ENCODE measurements at places on chromosomes 2 and 18. TPM values are rescaled to one million over a fixed set of nuclear protein-coding genes. Genes with fewer than 3 reads are reported as not detected.
A peak's percentile ranks its signal among the peaks of the same experiment; 100 is the strongest.

The SERPINB7 gene
- not detected for polyA plus RNA-seq

DNA sequence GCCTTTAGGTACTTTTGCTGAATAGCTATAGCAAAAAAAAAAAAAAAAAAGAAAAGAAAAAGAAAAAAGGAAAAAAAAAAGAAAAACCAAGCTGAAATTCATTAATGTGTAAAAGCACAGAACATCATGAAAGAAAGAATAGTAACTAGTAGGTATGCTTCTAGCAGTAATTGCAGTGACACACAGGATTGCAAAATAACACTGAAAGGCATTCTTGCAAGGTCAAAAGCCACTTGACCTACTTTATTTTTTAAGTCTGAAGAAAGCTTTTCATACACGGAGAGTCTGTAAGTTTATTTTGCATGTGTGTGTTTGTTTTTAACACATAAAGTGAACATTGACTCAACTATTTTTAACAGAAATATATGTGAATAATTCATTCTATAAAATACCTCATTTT is 54.4 kb downstream of the DOK6 start:
- H3K4me1 ChIP-seq, result no peaks in the 10 kb centered on the region
- DNase-seq, result no peak
- no peak overlapping the region for H3K4me3 ChIP-seq

DNA sequence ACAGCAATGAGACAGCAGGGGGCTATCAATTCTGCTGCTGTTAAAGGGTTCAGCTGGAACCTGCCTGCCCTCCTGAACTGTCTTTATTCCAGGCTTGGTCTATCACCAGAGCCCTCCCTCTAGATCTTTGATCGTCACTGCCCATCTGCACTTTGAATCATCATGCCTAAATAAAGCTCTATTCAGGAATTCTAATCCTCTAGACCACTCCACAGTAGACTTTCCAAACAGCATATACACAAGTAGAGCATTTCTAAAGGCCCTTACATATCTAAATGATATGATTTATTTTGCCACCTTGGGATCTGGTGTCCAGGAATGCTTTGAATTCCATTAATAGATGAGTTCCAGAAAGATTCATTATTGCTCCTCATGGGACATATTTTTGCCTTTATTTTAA is 542.1 kb upstream of the SYT4 start:
- H3K4me1 ChIP-seq, result no peaks in the 10 kb centered on the region
- H3K4me3 ChIP-seq, result no peak overlapping the region
- no peaks in the 10 kb centered on the region for H3K27me3 ChIP-seq
- H3K36me3 ChIP-seq, result no peaks in the 10 kb centered on the region
- DNase-seq, result no peak

DNA sequence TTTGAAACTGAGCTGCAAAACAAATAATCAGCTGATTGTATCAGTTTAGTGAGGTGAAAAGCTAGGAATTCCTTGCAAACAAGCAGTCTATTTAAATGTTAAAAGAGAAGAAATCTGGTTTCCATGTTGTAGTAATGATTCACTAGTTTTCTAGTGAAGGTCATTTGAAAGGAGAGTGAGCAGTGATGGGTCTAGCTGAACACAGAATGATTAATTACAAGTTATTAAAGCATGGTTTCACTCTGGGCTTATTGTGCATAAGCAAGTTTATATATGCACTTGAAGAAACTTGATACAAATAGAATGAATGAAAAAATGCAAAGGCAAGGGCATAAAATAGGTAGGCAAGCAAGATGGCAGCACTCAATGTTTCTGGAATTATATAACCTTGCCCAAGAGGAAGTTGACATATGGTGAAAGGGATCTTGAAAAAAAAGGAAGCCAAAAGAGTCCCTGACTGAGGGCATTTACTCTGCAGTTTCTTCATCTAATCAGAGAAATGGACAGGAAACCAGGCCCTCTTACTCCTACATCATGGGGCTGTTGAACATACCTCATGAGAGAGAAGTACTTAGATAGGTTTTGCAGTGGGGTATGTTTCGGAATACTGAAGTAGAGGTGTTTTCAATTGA is 53.2 kb downstream of the PLCL1 start:
- H3K36me3 ChIP-seq, result no peaks in the 10 kb centered on the region
- DNase-seq, result no peak
- H3K27me3 ChIP-seq, result no peaks in the 10 kb centered on the region
- peaks cover 14% of the 10 kb centered on the region for H3K4me1 ChIP-seq
- H3K27ac ChIP-seq, result no peak overlapping the region

- H3K27ac ChIP-seq, result no peak overlapping the region
- peaks cover 3% of the 10 kb centered on the region for H3K27me3 ChIP-seq
- no peaks in the 10 kb centered on the region for H3K36me3 ChIP-seq
These were observed 22.9 kb upstream of the SPP2 start for GRCh38 chr2:234027641-234028040.

GRCh38 chr2:163735685-163736432 is at the start of gene FIGN:
Gene FIGN (minus strand): TSS chr2:163736008. CDS start chr2:163734927, 1,081 bp downstream.
- no peak within 1 kb of the TSS for H3K27ac ChIP-seq
- DNase-seq, result no peak
- no peaks in the 10 kb centered on the region for H3K4me1 ChIP-seq
- no peaks in the 10 kb centered on the region for H3K36me3 ChIP-seq
- peaks cover 2% of the 10 kb centered on the region for H3K27me3 ChIP-seq

- no peaks in the 10 kb centered on the region for H3K36me3 ChIP-seq
- DNase-seq, result peak; percentile 34
These were observed 94.5 kb upstream of the TTC39C start for GRCh38 chr18:23920054-23920453.

GRCh38 chr2:47230418-47230817 is 75.3 kb upstream of the STPG4 start:
- no peak for DNase-seq
- no peaks in the 10 kb centered on the region for H3K36me3 ChIP-seq
- H3K27me3 ChIP-seq, result peaks cover 3% of the 10 kb centered on the region
- H3K4me3 ChIP-seq, result no peak overlapping the region
- H3K4me1 ChIP-seq, result no peaks in the 10 kb centered on the region
- no peak overlapping the region for H3K27ac ChIP-seq

The AGBL5 gene
- polyA plus RNA-seq, result 9.3 TPM

DNA sequence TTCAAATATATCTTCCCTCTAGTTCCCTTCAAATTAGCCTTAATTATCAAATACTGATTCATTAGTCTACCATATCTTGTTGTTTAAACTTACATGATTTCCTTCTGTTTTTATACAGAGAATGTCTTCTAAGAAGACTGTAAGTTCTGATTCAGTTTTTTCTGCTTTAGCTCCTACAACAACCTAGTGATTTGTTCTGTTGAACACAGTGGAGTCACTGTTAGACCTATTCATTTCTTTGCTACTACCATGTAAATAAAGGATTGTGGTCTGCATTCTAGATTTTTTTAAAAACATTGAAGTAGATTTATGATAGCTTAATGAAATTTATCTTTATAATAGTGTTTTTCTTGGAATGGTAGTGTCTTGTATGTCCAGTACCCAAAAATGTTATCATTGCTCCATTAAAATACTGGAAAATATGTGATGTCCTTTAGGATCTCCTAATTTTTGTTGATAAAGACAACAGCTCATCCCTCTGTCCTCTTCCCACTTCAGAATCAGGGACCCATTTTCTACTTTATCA is 146.4 kb downstream of the MBD5 start:
- DNase-seq, result no peak
- no peak overlapping the region for H3K4me3 ChIP-seq
- H3K4me1 ChIP-seq, result no peaks in the 10 kb centered on the region
- no peak overlapping the region for H3K27ac ChIP-seq
- H3K36me3 ChIP-seq, result no peaks in the 10 kb centered on the region
- no peaks in the 10 kb centered on the region for H3K27me3 ChIP-seq

GRCh38 chr2:21035282-21035973 is 8.4 kb downstream of the APOB start:
- no peak overlapping the region for H3K27ac ChIP-seq
- no peaks in the 10 kb centered on the region for H3K36me3 ChIP-seq
- H3K4me1 ChIP-seq, result no peaks in the 10 kb centered on the region
- no peak for DNase-seq
- no peak overlapping the region for H3K4me3 ChIP-seq

The CXCR2 gene
- polyA plus RNA-seq, result not detected

DNA sequence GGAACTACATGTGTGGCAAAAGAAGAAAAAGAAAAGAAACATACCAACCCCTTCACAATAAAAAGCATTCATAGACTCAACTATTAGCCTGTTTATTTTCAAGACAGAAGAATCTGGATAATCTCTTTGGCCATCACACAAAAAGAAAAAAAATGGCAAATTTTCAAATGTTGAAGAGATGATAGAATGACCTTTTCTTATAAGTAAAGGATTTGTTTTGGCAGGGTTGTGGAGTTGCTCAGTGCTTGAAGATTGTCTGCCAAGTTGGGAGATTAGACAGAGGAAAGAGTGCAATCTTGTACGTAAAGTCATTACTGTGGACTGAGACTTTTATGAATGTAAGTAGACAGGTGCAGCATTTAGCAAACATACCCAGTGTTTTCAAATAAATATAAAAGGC is 18.5 kb upstream of the FAM171B start:
- H3K4me3 ChIP-seq, result no peak overlapping the region
- H3K27me3 ChIP-seq, result no peaks in the 10 kb centered on the region
- no peak overlapping the region for H3K27ac ChIP-seq
- no peak for DNase-seq
- no peaks in the 10 kb centered on the region for H3K4me1 ChIP-seq

DNA sequence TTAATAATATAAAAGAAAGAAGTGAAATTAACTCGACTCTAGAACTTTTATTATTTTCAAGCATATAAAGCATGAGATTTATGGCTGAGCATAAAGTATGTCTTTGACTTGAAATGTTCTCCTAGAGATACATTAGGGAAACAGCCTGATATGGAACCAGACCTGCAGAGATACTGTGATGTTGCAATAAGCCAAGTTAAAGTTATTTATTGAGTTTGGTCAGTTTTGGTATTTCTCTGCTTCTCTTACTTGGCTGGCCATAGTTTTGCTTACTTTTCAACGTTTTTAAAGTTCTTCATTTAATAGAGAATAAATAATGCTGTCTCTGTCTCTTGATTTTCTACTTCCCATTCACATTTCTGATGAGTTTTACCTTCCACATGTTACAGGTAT is 76.0 kb downstream of the GFPT1 start:
- no peaks in the 10 kb centered on the region for H3K36me3 ChIP-seq
- peaks cover 23% of the 10 kb centered on the region for H3K4me1 ChIP-seq
- DNase-seq, result no peak
- H3K4me3 ChIP-seq, result no peak overlapping the region
- H3K27ac ChIP-seq, result no peak overlapping the region
- H3K27me3 ChIP-seq, result peaks cover 2% of the 10 kb centered on the region

GRCh38 chr2:122486705-122487415 is 731.4 kb downstream of the TSN start:
- no peaks in the 10 kb centered on the region for H3K36me3 ChIP-seq
- no peak overlapping the region for H3K27ac ChIP-seq
- no peak overlapping the region for H3K4me3 ChIP-seq
- H3K4me1 ChIP-seq, result no peaks in the 10 kb centered on the region
- DNase-seq, result no peak
- H3K27me3 ChIP-seq, result no peaks in the 10 kb centered on the region

DNA sequence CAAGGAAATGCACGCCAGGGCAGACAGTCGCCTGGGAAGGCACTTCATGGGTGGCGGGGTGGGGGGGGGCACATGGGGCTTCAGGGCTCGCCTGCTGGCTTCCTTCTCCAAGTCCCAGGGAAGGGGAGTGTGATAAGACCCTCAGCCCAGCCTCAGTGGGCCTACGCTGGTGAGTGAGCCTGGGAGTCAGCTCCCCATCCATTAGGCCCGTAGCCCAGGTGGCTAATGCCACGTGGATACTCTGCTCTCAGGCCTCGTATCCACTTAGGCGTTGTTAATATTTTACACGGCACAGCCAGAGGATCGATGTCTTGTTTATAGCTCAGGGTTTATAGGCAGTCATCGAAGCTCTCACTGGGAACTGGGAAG is 47.1 kb downstream of the KCNIP3 start:
- no peaks in the 10 kb centered on the region for H3K36me3 ChIP-seq
- H3K4me3 ChIP-seq, result no peak overlapping the region
- H3K27ac ChIP-seq, result no peak overlapping the region
- peaks cover 13% of the 10 kb centered on the region for H3K4me1 ChIP-seq
- no peak for DNase-seq

GRCh38 chr18:71209944-71210343 is 921.1 kb downstream of the SOCS6 start:
- H3K4me1 ChIP-seq, result no peaks in the 10 kb centered on the region
- no peaks in the 10 kb centered on the region for H3K27me3 ChIP-seq
- DNase-seq, result no peak
- H3K27ac ChIP-seq, result no peak overlapping the region
- no peak overlapping the region for H3K4me3 ChIP-seq

GRCh38 chr2:16566701-16567100 is 98.9 kb downstream of the CYRIA start:
- no peak overlapping the region for H3K4me3 ChIP-seq
- H3K4me1 ChIP-seq, result no peaks in the 10 kb centered on the region
- H3K27ac ChIP-seq, result no peak overlapping the region
- DNase-seq, result no peak

DNA sequence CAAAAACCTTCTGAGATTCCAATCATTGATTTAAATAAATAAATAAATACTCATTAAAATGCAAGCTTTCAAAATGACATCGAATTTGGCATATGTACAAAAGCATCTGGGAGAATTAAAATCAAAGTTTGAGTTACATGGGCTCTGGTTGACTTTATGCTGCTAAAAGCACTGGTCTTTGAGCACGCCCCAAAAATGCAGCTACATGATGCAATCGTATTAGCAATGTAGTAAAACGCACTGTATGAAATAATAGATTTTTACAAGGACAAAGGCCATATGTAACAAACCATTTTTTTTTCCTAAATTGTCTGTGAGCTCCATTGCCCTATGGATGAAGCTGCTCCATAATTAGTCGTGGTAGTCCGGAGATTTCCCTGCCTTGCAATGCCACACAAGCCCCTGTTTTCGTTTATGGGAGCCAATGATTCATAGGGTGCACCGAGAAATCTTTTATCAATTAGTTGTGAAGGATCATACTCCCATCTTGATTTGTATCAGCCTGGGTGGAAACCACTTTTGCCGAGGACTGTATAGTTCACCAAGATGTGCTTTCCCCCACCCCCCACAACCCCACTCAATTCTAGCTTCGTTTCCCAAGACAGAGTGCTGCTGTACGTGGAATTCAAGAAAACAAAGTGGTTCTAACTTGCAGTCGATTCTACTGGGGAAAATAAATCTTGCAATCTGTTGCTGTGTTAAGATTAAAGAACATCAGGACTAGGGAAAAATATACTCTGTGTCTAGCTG is 268.4 kb downstream of the IRS1 start:
- no peaks in the 10 kb centered on the region for H3K36me3 ChIP-seq
- DNase-seq, result no peak
- H3K4me3 ChIP-seq, result no peak overlapping the region
- no peak overlapping the region for H3K27ac ChIP-seq
- H3K4me1 ChIP-seq, result no peaks in the 10 kb centered on the region
- H3K27me3 ChIP-seq, result no peaks in the 10 kb centered on the region

- no peak overlapping the region for H3K4me3 ChIP-seq
- no peaks in the 10 kb centered on the region for H3K27me3 ChIP-seq
- DNase-seq, result no peak
These were observed 1.4 kb downstream of the DES start for GRCh38 chr2:219419331-219420197.

The RNF125 gene
- polyA plus RNA-seq, result 70.4 TPM

Measured in CD4-positive, CD25-positive, alpha-beta regulatory T cell (primary cell).